Tongue (tissue), 3 donors: ENCODE measurements at places on chromosomes 3 and 15.
A peak's percentile ranks its signal among the peaks of the same experiment; 100 is the strongest.

DNA sequence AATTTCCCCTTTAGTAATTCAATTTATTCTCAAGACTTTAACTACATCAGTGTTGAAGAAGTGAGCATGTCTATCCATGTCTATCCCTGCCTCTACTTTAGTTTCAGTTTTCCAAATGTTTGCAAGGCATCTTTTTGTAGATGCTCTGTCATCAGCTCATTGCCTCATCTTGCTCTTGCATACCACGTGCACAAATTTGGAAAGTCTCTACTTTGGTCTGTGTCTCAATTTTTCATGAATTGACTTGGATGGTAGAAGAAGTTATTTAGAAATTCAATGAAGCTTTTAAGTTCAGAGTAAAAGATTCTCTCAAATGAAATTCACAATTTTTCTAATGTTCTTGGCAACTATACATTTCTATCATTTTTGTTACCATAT lies 55.3 kb downstream of the CLDN1 start:
- no peak for DNase-seq

DNA sequence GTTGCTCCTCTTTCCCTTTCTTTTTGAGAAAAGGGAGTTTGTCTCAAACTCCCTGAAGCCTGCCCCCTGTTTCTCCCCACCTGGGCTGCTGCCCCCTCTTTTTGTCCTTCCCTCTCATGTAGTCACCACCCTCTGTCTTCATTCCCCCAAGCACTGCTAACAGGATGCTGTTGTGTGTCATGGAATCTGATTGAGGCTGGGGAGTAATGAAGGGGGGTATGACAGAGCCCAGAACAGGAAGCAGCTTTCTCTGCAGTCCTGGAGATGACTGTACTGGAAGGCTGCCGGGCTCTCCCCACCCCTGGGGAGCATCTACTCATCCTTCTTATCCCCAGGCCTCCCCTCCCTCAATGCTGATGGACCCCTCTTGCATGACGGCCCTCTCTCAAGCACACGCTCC lies 181.6 kb downstream of the ABHD5 start:
- DNase-seq = peak; percentile 67

DNA sequence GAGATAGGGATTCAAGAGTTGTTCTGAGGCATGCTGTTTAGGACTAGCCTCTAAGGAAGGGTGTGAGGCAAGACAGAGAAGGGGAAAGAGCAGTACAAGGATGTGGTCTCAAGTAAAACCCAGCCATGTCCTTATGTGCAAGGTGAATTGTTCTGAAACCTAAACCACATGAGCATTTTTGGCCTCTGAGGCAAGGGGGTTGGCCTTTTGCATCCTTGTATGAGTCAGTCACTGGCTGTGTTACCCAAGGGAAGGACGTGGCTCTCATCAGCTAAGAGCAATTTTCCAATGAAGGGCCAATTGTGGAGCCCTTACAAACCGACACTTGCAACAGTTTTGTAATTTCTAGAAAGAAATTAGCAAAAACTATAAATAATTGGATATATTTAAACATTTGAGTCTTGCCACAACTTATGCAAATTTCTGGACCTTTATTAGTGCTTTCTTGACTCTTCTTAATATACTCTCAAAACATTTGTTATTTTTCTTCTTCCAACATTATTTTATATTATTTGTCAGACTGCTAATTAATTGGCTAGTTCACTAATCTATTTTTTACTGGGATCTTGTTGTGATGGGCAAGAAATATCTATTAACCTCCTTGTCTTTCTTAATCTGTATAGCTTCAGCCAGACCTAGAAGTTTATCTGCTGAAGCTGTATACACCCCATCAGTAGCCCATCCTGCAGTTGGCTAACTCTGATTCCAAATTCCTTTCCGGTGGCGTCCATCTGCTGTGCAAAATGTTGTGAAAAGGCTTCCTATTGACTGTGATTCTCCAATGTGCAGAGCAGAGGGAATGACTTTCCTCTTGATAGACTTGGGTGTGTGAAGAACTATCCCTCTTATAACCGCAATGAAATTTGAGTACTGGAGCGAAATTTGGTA lies 97.7 kb upstream of the P2RY1 start:
- peak; percentile 9 for DNase-seq

DNA sequence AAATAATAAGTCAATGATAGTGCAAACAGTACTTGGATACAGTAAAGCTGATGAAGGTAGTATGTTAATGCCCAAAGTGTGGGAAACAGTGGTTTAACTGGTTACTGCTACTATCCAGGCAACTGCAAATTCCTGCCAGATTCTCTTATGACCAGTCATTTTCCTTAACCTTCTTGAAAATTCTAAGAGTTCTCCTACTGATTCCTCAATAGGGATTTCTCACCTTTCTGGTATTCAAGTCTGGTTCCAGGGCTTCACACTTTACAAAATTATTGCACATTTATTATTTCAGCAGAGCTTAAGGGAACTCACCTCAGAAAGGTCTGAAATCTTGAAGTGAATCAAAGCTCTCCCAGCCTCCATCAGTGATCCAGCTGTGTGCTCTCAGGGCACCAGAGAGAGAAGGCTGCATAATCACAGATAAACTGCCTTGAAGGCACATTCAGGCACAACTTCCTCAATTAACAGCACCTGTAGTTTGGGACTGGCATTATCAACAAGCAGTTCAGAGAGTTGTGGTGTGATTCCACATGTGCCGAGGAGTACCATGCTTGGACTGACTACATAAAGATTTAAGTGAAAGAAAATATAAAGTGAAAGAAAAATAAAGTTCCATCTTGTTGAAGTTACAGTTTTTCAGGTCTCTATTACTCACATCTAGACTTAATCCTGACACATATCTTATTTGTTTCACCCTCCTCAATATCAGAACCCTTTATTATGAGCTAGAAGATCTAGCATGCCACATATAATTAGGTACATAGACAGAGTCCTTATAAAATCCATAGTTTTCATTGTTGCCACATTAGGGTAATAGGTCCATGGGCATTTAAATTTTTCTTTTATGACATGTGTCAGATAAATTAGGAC lies 59.5 kb upstream of the TIPARP start:
- no peak for DNase-seq

GRCh38 chr3:195270079-195270816 lies 711 bp downstream of the XXYLT1 start:
- DNase-seq = peak; percentile 51

- DNase-seq = no peak
These were observed 42.7 kb downstream of the IFT122 start for GRCh38 chr3:129482721-129483120.

GRCh38 chr15:51668446-51668845 lies 12.9 kb upstream of the SCG3 start:
- DNase-seq = no peak

DNA sequence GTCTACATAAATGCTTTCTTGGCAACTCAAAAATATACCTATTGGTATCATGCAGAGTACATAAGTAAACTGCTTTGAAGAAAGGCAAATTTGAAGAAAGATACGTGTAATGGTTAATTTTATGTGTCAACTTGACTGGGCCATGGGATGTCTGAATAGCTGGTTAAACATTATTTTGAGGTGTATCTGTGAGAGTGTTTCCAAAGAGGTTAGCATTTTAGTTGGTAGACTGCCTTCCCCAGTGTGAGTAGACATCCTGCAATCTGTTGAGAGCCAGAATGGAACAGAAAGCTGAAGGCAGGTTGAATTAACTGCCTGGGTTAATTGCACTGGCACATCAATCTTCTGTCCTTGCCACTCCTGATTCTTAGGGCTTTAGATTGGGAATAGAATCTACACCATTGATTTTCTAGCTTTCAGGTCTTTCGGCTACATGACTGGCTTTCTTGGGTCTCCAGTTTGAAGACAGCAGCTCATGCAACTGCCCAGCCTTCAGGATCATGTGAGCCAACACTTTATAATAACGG lies 98.3 kb downstream of the CMSS1 start:
- DNase-seq = no peak

DNA sequence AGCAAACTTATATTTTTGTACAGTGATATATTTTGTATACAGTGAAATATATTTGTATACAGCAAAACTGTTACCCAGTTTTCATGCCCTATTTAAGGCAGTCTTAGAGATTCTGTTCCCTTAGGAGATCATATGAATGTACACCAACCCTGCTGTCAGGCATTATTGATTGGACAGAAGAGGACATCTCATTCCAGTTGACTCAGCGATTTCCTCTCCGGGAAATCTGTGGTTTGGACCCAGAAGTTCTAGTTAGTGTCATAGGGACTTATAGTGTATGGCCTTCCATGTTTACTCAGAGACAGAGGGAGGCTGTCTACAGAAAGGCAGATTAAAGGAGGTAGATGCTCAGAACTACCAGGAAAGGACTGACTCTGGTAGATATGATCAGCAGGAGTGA lies 318.8 kb upstream of the KCNMB2 start:
- no peak for DNase-seq

GRCh38 chr3:78494851-78495250 lies 1272.9 kb downstream of the ROBO1 start:
- DNase-seq = peak; percentile 4
